T-helper 2 cell (primary cell): ENCODE measurements at places on chromosomes 6 and 20.
A peak's percentile ranks its signal among the peaks of the same experiment; 100 is the strongest.

GRCh38 chr6:128389820-128390534 is 130.4 kb downstream of the PTPRK start:
- no peak for DNase-seq

GRCh38 chr20:8154638-8155037 is 22.6 kb downstream of the PLCB1 start:
- DNase-seq, result peak; percentile 3

GRCh38 chr6:149082320-149082719 is 235.2 kb upstream of the TAB2 start:
- peak; percentile 91 for DNase-seq

DNA sequence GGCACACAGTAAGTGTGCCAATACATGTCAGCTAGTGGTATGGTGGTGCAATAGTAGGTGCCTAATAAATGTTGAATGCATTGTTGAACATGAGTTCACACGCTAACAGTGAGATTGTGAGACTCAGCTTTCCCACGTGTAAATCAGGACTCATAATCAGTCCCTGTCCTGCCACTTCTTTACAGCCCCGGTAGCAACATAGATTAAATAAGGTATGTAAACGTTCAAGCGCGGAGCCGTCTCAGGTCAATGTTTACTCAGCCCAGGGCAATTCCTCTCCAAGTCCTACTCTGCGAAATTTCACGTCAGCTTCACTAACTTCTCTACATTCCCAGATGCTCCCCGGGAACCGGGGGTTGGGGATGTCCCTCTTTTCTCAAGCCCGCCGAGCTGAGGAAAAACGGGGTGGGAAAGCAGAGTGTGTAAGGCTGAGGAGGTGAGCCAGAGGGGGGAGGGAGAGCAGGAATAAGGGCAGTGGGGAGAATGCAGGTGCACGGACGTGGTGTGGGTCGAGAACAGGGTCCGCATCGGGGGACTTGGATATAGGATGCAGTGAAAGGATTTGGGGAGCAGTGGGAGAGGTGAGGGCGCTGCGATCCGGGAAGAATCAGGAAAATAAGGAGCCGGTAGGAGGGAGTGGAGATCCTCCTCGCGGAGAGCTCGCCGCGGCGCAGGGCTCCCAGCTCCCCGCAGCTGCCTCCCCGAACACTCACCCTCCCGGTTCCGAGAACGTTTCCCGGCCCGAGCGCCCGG is 544 bp upstream of the TP53INP2 start:
- DNase-seq, result no peak

DNA sequence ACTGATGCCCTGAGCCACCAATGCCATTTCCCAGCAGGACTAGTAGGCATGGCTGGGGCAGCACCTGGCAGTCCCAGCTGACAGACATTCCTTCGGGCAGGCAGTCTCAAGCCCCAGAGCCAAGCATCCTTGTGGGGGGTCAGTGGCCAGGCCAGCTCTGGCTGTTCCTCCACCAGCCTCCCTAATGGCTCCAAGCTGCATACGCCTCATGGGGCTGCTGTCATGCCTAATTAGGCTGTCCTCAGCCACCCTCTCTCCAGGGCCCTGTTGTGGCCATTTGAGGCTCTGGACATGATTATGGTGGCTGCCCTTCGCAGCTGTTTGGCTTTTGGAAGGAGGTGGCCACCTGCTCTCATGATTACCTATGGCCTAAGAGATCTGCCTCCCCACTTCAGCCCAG is 79.4 kb downstream of the DLGAP4 start:
- no peak for DNase-seq

DNA sequence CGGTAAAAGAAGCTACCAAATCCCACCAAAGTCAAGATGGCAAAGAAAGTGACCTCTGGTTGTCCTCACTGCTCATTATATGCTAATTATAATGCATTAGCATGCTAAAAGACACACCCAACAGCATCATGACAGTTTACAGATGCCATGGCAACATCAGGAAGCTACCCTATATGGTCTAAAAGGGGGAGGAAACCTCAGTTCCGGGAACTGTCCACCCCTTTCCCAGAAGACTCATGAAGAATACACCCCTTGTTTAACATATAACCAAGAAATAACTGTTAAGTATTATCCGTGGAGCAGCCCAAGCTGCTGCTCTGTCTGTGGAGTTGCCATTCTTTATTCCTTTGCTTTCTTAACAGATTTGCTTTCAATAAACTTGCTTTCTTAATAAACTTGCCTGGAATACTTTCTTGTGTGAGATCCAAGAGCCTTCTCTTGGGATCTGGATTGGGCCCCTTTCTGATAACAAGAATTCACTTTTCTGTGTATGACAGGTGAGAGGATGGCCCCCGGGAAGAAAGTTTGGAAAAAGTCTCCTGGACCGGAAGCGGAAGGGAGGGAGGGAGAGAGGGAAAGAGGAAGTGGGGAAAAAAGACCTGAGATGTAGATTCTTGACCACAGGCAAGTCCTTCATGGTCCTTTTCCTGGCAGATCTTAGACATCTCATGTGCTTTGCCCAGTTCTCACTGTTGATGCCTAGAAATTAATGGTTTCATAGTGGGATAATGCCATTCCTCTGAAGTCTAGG is 146.7 kb upstream of the ID4 start:
- no peak for DNase-seq

DNA sequence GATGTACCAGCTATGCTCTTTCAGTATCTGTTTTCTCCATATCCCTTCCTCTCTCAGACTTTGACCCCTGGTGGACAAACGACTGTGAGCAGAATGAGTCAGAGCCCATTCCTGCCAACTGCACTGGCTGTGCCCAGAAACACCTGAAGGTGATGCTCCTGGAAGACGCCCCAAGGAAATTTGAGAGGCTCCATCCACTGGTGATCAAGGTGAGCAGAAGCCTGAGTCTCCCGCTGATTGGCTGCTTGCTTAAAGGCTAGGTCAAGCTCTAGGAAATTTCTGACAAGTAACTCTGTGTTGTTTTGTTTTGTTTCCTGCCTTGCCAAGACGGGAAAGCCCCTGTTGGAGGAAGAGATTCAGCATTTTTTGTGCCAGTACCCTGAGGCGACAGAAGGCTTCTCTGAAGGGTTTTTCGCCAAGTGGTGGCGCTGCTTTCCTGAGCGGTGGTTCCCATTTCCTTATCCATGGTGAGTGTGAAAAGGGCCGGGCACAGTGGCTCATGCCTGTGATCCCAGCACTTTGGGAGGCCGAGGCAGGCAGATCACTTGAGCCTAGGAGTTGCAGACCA is 28.6 kb downstream of the C6orf89 start:
- DNase-seq, result no peak

GRCh38 chr20:17614176-17614811 is 44.4 kb downstream of the DSTN start:
- DNase-seq, result no peak

GRCh38 chr6:83920017-83920416 is 60.5 kb downstream of the CYB5R4 start:
- DNase-seq, result no peak

DNA sequence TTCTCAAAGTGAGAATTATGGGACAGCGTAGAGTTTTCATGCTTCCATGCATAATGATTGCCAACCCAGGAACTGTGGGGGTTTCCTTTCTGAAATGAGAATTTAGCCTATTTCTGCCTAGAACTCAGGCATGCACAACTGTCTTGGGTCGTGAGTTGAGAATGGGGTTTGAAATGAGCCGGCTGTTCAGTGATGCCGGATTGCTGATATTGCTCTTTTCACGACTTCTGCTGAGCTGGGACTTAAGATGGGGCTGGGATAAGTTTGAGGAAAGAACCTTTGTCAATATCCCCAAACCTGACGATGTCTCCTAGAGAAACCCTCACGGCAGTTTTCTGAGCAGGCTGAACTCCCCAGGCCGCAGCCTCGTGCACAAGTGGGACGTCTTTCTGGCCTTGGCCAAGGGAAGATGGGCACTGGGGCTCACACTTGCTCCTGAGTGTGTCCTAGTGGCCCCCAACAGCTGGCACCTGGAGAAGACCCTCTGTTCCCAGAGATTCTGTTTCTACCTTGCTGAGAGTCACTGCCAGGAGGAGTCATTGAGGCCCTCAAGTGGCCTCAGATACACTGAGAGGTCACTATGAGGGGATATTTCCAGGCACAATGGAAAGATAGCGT is 34.1 kb upstream of the RIN2 start:
- DNase-seq, result no peak

- DNase-seq, result no peak
Measured at GRCh38 chr6:115945812-115946211, 114.9 kb downstream of the FRK start.

GRCh38 chr6:25499615-25500235 is 152.3 kb upstream of the SCGN start:
- no peak for DNase-seq

DNA sequence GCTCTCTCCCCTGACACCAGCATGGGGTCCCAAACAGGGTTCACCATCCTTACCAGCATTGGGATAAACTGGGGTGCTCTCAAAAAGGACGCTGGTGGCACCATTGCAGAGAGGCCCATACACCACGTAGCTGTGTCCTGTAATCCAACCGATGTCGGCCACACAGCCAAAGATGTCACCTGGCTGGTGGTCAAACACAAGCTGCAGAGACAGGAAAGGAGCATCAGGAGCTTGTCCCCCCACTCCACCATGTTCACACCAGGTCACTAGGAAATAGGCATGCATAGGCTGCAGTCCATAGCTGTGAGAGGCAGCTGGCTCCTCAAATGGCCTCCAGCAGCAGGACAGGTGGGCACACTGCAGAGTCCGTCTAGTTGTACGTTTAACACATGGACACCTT is 28.8 kb upstream of the APMAP start:
- DNase-seq, result no peak
